ENCODE measurements at places on chromosomes 11 and 22.

DNA sequence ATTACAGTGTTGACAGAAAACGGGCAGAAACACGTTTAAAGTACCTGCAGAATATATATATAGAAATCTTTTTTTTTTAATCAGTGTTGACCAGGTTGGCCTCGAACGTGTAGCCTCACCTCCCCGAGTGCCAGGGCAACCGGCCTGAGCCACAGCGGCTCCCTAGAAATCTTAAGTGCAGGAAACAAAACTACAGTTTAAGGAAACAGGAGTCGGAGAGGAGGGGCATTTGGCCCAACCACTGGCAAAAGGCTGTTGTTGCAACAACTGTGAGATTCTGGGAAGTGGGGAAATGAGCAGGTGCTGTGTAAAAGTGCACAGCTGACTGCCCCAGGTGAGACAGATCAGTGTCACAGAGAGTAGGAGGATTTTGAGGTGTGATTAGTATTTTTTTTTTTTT, 3.7 kb downstream of the YWHAH start:
- no peak for DNase-seq

GRCh38 chr11:134734894-134735293, 322.9 kb upstream of the B3GAT1 start:
- no peak for DNase-seq

DNA sequence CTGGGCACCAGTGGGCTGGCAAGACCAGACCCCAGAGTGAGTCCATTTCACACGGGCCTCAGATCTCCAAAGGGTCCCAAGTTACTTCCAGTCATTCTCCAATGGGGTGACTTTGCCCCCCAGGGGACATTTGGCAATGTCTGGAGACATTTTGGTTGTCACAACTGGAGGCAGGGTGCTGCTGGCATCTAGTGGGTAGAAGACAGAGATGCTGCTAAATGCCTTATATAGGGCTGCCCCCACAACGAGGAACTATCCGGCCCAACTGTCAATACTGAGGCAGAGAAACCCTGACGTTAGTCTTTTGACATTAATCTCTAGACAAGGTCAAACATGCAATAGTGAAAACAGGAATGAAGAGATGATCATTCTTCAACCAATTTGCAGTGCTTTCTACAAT, 6.4 kb downstream of the RTN4RL2 start:
- no peak for DNase-seq

DNA sequence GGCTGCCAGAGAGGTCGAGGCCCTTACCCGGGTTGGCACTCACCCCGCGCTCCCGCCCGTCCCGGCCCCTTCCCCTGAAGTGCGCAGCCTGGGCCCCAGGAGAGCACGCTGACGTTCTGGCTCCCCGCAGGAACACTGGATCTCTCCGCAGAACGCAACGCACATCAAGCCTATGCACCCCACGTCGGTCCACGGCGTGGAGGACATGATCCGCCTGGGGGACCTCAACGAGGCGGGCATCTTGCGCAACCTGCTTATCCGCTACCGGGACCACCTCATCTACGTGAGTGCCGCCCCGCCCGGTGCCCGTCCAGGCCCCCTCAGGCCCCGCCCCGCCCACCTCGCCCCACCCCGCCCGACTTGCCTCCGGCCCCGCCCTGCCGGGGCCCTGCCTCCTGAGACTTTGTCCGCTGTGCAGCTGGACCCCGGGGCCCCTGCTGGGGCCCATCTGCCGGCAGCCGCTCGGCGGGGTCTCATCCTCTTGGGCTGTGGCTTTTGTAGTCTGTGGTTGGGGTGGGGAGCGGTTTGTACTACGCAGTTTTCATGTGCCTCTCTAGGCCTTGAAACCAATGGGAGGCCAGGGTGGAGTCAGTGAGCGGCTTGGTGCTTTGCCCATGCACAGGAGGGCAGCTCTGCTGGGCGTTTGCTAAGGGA, 19.7 kb downstream of the MYO7A start:
- peak; percentile 52 for DNase-seq

DNA sequence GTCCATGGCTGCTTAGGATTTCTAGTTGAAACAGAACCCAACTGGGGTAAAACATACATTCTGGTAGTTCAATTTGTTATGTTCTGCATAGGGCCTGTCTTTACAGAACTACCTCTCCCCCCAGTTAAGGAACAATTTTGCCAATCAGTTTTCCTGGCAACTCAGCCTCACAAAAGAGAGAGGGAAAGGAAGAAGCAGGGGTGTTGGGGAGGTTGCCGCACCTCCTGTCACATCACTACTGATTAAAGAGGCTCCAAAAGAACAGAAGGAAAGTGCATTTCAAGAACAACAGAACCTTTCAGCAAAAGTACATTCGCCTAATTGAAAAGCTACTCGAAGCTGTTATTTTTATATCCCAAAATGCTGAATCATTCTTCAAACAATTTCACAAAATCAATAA, 217.6 kb downstream of the CADM1 start:
- DNase-seq, result no peak

Data from mesendoderm (in vitro differentiated cells).